T-cell (primary cell): ENCODE measurements at places on chromosomes 1 and 21.

DNA sequence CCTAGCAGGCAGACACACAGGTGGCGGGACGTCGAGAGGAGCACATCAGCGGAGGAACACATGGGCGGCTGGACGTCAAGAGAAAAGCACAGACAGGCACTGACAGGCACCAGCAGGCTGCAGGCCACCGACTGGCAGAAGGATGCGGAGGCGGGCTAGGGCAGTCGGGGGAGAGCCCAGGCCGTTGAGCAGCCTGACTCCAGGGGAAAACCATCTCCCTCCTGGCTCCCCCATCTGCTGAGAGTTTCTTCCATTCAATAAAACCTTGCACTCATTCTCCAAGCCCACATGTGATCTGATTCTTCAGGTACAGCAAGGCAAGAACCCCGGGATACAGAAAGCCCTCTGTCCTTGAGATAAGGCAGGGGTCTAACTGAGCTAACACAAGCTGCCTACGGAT, 25.5 kb downstream of the B3GALT5 start:
- H3K36me3 ChIP-seq = no peaks in the 10 kb centered on the region
- H3K27ac ChIP-seq = no peak overlapping the region
- no peak for DNase-seq
- no peak overlapping the region for H3K4me3 ChIP-seq
- H3K27me3 ChIP-seq = peaks cover 11% of the 10 kb centered on the region

DNA sequence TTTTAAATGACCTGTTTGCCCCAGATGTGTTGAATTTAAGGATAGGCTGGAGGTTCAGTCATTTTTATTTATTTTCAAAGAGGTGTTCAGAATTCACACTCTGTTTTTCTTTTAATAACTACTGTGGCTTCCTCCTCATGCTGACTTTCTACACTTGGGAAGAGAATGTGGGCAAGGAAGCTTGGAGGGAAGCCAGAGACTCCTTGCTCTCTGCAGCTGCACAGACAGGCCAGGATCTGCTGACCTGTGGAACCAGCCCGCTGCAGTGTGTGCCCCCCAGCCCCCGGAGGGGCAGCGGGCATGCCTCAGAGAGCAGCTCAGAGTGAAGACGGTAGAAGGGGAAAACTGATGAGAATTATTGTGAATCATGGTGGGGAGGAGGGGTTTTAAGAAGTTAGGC, 16.9 kb downstream of the MGST3 start:
- H3K27me3 ChIP-seq = no peaks in the 10 kb centered on the region
- H3K36me3 ChIP-seq = peaks cover 6% of the 10 kb centered on the region
- H3K4me3 ChIP-seq = no peak overlapping the region
- DNase-seq = no peak
- H3K27ac ChIP-seq = no peak overlapping the region
- H3K4me1 ChIP-seq = no peaks in the 10 kb centered on the region

- DNase-seq = no peak
- H3K4me1 ChIP-seq = peaks cover 49% of the 10 kb centered on the region
- no peak overlapping the region for H3K4me3 ChIP-seq
- no peaks in the 10 kb centered on the region for H3K27me3 ChIP-seq
- H3K27ac ChIP-seq = no peak overlapping the region
Measured at GRCh38 chr1:225424562-225425200, 3.2 kb downstream of the LBR start.

DNA sequence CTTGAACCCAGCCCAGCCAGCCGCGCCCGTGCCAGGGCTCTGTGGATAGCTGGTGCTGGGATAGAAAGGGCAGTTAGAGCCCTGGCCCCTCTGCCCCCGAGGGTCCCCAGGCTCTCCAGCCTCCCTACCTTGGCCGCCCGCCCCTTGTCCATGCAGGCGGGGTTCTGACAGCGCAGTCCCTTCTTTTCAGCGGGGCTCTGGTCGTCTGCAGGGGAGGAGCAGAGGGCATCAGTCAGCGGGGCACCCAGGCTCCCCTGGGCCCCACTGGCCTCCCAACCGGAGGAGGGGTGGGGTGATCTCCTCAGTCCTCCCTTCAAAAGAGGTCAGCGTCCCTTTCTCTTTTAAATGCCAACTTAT, 4.9 kb upstream of the PLEKHG5 start:
- DNase-seq = no peak
- H3K36me3 ChIP-seq = no peaks in the 10 kb centered on the region
- peaks cover 52% of the 10 kb centered on the region for H3K4me1 ChIP-seq
- H3K27ac ChIP-seq = peak overlapping the region; percentile 49

- DNase-seq = no peak
- H3K27me3 ChIP-seq = no peaks in the 10 kb centered on the region
- no peaks in the 10 kb centered on the region for H3K36me3 ChIP-seq
- no peak overlapping the region for H3K27ac ChIP-seq
- peaks cover 11% of the 10 kb centered on the region for H3K4me1 ChIP-seq
Measured at GRCh38 chr1:8517661-8518489, 200.0 kb downstream of the SLC45A1 start.

GRCh38 chr1:38815903-38816627, 43.5 kb downstream of the RRAGC start:
- DNase-seq = no peak
- peaks cover 8% of the 10 kb centered on the region for H3K27me3 ChIP-seq
- H3K27ac ChIP-seq = no peak overlapping the region
- no peaks in the 10 kb centered on the region for H3K4me1 ChIP-seq

DNA sequence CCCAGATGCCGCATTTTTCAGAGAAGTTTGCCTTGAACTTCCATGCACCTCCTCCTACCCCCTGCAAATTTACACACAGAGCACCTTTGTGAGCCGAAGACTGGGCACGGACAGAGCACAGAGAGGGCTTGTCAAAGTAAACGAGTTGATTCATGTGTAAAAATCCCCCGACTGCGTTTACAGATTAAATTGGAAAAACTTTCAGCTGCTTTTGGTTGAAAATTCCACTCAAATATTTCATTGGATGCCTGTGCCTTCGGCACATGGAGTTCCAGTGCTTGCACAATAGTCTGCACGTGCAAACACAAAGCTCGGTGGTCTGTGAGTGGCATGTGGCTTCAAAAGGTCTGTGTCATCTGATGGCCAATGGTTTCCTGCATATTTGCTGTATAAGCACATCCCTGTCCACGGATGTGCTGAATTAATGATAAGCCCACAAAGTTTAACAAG, 177.5 kb downstream of the SETD4 start:
- no peaks in the 10 kb centered on the region for H3K36me3 ChIP-seq
- no peaks in the 10 kb centered on the region for H3K4me1 ChIP-seq
- DNase-seq = no peak
- H3K27me3 ChIP-seq = no peaks in the 10 kb centered on the region

- peaks cover 97% of the 10 kb centered on the region for H3K4me1 ChIP-seq
- DNase-seq = no peak
- H3K4me3 ChIP-seq = no peak overlapping the region
- H3K27ac ChIP-seq = no peak overlapping the region
- no peaks in the 10 kb centered on the region for H3K27me3 ChIP-seq
- peaks cover 7% of the 10 kb centered on the region for H3K36me3 ChIP-seq
Measured at GRCh38 chr1:2271841-2272655, 43.9 kb downstream of the SKI start.

- H3K4me1 ChIP-seq = no peaks in the 10 kb centered on the region
- no peaks in the 10 kb centered on the region for H3K27me3 ChIP-seq
- H3K36me3 ChIP-seq = no peaks in the 10 kb centered on the region
- DNase-seq = no peak
Measured at GRCh38 chr1:171434717-171435346, 50.5 kb upstream of the PRRC2C start.

DNA sequence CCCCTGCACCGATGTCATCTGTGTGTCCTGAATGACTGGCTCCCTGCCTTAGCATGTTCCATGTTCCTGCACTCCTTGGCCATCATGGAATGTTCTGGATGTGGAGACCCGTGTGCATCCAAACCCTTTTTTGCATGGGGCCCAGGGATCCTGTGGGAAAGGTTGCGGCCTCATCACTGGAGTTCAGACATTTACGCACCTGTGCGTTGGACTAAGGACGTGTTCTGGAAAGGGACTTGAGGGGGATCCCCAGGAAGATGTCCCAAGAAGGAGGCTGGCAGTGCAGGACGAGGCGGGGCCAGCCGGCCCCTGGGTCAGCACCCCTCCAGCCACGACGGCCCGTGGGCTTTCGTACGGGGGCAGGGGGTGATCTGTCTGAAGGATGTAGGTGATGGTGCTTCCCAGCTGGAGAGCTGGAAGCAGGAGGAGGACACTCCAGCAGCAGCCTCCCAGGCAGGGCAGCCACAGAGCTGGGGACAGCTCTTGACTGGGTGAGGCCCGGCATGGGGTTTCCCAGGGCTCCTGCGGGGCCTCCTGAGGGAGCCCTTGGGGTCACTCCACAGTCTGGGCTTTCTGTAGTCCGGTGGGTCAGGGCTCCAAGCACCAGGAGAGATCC, 67.2 kb downstream of the SCCPDH start:
- no peaks in the 10 kb centered on the region for H3K36me3 ChIP-seq
- H3K27me3 ChIP-seq = no peaks in the 10 kb centered on the region
- H3K4me1 ChIP-seq = peaks cover 2% of the 10 kb centered on the region
- DNase-seq = no peak

DNA sequence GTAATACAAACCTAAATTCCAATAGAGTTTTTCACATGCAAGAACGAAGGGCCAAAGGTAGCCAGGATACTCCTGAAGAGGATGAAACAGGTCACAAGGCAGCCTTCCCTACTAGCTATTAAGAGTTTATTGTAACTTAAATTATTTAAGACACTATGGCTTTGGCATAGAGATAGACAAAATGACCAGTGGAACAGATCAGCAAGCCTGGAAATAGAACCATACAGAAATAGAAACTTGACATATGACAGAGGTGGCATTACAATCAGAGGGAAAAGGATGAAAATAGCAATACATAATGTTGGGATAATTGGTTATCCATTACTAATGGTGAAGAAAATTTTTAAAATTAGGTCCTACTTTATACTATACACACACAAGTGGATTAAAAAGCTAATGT, 16.5 kb downstream of the GFI1 start:
- H3K27me3 ChIP-seq = no peaks in the 10 kb centered on the region
- no peak for DNase-seq
- H3K4me1 ChIP-seq = peaks cover 13% of the 10 kb centered on the region
- H3K36me3 ChIP-seq = peaks cover 6% of the 10 kb centered on the region
- H3K27ac ChIP-seq = no peak overlapping the region

GRCh38 chr1:202807451-202807925, 733 bp downstream of the KDM5B start:
- peaks cover 30% of the 10 kb centered on the region for H3K4me1 ChIP-seq
- no peak overlapping the region for H3K27ac ChIP-seq
- H3K36me3 ChIP-seq = no peaks in the 10 kb centered on the region
- peak; percentile 28 for DNase-seq
- peak overlapping the region; percentile 84 for H3K4me3 ChIP-seq

GRCh38 chr1:18100491-18101063, 7.0 kb upstream of the IGSF21 start:
- H3K27me3 ChIP-seq = no peaks in the 10 kb centered on the region
- H3K27ac ChIP-seq = no peak overlapping the region
- no peak overlapping the region for H3K4me3 ChIP-seq
- DNase-seq = peak; percentile 39
- no peaks in the 10 kb centered on the region for H3K36me3 ChIP-seq

GRCh38 chr1:213572912-213573647, 414.7 kb upstream of the PROX1 start:
- no peaks in the 10 kb centered on the region for H3K36me3 ChIP-seq
- DNase-seq = no peak
- H3K27me3 ChIP-seq = no peaks in the 10 kb centered on the region
- no peak overlapping the region for H3K4me3 ChIP-seq

- H3K27me3 ChIP-seq = no peaks in the 10 kb centered on the region
- DNase-seq = no peak
- no peak overlapping the region for H3K4me3 ChIP-seq
- H3K27ac ChIP-seq = no peak overlapping the region
- H3K4me1 ChIP-seq = no peaks in the 10 kb centered on the region
- no peaks in the 10 kb centered on the region for H3K36me3 ChIP-seq
Measured at GRCh38 chr1:117511273-117511672, 94.6 kb upstream of the TENT5C start.

DNA sequence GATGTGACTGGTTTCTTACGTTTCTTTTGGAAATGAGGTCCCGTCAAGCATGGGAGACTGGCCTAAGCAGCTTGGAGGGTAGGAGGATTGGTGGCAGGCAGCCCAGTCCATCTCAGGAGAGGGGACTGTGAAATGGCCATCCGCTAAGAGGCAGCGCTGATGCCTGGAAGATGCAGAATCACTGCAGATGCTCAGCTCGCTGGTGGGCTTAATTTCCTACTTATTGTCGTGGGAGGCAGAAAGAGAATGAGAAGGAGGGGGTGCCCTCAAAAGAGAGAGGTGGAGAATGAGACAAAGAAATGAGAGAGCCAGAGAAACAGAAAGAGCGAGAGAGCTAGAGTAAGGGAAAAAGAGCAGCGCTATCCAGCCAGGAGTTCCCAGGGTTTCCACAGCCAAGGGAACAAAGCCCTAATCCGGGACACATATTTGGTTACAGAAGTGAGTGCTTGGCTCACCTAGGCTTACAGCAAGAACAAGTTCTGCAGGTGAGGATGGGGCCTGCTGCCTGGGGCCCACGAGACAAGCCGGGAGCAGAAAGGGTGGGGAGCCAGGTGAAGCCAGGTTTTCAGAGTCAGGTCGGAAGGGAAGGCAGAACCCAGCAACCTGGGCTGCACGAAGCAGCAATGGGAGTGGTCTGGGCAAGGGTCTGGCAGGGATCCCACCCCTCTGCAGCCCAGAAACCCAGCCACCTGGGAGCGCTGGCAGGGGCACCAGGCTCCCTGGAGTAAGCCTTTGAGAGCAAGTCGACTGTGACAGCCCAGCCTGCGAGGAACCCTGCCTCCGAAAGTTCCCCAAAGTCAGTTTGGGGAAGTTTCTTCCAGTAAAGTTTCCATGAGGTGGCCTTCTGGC, 5.8 kb downstream of the ECE1 start:
- H3K4me3 ChIP-seq = no peak overlapping the region
- DNase-seq = no peak
- H3K27me3 ChIP-seq = no peaks in the 10 kb centered on the region
- H3K4me1 ChIP-seq = peaks cover 15% of the 10 kb centered on the region
- H3K27ac ChIP-seq = no peak overlapping the region
- peaks cover 13% of the 10 kb centered on the region for H3K36me3 ChIP-seq

GRCh38 chr1:94532077-94532476, 9.5 kb downstream of the F3 start:
- no peak for DNase-seq
- H3K27ac ChIP-seq = no peak overlapping the region
- no peak overlapping the region for H3K4me3 ChIP-seq
- no peaks in the 10 kb centered on the region for H3K4me1 ChIP-seq
